NCI-H1105 (cell line): ENCODE measurements at places on chromosomes 2 and 18.
A peak's percentile ranks its signal among the peaks of the same experiment; 100 is the strongest.

GRCh38 chr18:77099485-77100370 is 32.9 kb downstream of the MBP start:
- DNase-seq: no peak

- DNase-seq: peak; percentile 35
Measured at GRCh38 chr2:226802573-226802972, 3.0 kb upstream of the IRS1 start.

- no peak for DNase-seq
Measured at GRCh38 chr18:28823506-28824182, 646.7 kb upstream of the CDH2 start.

- DNase-seq: no peak
Measured at GRCh38 chr18:24369426-24369825, 28.2 kb downstream of the OSBPL1A start.

DNA sequence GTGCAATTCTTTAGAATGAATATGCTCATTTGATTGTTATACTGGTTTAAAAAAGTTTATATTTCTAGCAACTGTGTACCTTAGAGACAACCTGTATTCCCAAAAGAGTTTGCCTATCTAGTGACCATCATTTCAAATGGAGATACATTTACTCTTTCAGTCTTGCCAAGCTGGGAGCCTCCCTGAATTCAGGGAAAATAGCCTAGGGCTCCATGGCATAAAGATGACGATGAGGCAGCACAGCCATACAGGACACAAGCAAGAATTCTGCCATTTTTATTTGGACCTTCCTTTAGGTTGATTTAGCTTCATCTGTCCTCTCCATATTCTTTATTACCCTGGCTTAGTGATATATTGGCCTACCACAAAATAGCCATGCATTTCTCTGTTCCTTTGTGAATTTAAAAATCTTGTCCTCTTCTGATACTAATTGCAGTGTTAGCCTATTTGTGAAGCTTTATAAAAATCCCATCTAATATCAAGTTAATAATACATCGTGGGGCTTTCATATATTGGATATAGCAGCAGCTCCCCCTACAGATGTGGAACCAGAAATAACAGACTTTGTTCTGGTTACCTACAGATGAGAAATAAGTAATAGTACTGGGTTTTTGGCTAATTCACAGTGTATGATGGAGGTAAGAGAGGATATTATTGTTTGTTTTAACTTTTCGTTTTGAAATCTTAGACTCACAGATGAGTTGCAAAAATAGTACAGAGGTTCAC is 1661.9 kb upstream of the PIK3C3 start:
- no peak for DNase-seq

DNA sequence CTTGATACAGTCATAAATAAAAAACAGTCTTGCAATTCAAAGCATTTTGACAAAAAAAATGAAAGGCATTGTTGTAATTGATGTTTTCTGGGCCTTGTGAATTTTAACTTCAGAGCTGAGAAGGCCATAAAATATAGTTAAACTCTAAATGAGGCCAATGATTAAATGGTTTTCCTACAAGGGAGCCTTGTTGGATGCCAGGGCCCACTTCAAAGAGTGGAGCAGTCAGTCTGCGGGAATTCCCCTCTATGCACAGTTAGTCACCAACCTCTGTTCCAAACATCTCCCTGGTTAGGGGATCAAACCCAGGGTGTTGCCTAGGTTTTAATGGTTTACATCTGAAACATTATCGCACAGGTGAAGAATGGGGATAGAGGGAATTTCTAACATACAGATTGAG is 143.4 kb downstream of the NCKAP5 start:
- no peak for DNase-seq

GRCh38 chr2:27400348-27401135 is 8.8 kb downstream of the PPM1G start:
- no peak for DNase-seq

- DNase-seq: no peak
Measured at GRCh38 chr18:6449213-6449612, 34.5 kb upstream of the L3MBTL4 start.

- no peak for DNase-seq
Measured at GRCh38 chr2:57696016-57696415, 350.6 kb upstream of the VRK2 start.

DNA sequence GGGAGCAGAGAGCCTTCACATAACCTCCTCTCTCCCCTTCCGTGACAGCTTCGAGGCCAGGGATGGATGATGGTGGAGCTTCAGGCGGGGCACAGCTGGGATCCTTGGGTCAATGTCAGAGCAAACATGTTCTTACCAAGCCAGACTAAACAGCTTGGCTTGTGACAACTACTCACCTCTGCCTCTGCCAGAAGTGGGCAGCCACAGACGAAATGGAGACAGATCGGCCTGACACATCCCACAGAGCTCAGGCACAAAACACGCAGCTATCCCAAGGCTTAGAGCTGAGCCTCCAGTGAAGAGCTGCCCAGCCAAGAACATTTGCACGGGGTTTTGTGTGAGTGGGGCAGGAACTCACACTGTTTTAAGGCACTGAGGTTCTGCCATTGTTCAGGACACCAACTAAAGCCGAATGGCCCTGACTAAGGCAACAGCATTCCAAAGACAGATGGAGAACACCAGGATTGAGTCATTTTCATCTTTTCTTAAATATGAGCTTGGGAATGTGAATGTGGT is 12.8 kb downstream of the PXDN start:
- DNase-seq: no peak

DNA sequence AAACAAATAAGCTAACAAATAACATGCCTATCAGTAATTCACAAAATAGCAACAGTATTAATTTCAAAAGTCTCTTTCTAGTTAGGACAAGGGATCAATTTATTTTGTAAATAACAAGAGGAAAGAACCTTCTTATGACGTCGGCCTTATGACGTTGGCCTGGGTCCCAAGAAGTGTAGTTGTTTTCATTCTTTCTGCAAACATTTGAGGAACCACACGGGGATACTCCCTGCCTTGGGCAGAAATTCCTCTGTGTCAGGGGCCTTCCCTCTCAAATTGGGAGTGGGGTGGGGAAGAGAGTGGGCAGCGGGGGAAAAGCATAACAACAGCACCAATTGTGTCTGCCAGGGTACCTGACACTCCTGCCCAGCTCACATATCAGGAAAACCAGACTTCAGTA is 1.3 kb downstream of the CCDC68 start:
- DNase-seq: no peak

DNA sequence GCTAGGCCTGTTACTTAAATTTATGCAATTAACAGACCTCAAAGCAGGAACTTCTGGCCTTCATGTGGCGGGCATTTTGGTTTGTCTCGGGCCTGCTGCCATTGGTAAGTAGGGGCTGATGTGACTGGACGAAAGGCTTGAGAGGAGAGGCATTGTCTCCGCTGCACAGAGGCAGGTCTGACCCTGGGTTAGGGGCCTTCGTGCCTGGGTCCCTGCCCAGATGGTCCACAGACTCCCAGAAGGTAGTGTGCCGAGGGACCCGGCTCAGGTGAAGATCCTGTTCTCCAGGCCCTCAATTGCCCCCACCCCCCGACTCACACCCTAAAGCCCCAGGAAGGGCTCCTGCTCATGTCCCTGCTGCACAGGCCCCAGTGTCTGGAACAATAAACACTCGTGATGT is 764.9 kb downstream of the TMEM182 start:
- no peak for DNase-seq

GRCh38 chr2:144890828-144891227 is 370.9 kb upstream of the ZEB2 start:
- no peak for DNase-seq
